ENCODE measurements at places on chromosomes 1 and 21. TPM values are rescaled to one million over a fixed set of nuclear protein-coding genes. Genes with fewer than 3 reads are reported as not detected.

Gene ASTN1
- total RNA-seq: 0.02 TPM

Gene LRRC71
- 0.08 TPM for total RNA-seq

Gene AADACL4
- not detected for total RNA-seq

Gene CYP4B1
- not detected for total RNA-seq

Gene MYBPH
- not detected for total RNA-seq

Gene NBPF3
- total RNA-seq: 6.0 TPM

Gene F13B
- not detected for total RNA-seq

Gene RUNX3
- total RNA-seq: 7.0 TPM

Gene ESPN
- total RNA-seq: 1.2 TPM
